ENCODE measurements at places on chromosomes 3 and 15.

GRCh38 chr15:69750253-69750652 is 297.6 kb downstream of the RPLP1 start:
- no peak for DNase-seq

DNA sequence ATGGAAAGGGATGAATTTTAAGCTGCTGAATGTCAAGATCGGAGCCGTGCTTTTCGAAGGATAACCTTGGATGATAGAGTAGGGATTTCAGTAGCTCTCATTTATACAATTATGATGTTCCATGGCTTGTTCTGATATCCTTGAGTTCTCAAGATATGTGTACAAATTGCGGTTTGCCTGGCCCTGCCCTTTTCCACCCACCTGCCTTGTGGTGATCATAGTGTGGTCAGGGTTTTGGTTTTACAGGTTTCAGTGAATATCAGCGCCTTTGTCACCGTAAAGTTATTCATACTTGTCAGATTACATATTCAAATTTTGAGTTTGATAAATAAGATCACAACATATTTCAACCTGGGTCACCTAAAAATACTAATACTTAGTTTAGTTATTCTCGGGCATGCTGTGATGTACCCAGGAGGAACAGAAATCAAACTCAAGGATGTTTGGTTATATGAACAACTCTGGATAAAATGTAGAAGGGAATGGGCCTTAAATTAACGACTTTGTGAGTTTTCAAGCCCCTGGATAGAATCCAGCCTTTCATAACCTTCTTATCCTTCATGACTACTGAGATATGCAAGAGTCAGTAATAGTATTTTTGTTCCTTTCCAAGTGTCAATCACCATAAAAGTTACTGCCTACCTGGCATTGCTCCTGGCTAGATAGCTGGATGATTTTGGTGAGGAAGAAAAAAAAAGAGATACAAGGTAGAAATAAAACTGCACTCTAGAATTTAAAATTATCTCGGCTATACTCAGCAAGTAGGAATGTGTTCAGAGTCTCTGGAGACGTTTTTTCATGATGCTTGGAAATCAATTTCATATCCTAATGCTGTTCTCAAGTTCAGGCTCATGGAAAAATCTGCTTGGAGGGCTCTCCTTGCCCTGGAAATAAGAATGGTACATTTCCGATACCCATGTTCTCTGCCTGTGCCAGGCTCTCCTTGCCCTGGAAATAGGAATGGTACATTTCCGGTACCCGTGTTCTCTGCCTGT is 209.2 kb upstream of the TPRG1 start:
- no peak for DNase-seq

DNA sequence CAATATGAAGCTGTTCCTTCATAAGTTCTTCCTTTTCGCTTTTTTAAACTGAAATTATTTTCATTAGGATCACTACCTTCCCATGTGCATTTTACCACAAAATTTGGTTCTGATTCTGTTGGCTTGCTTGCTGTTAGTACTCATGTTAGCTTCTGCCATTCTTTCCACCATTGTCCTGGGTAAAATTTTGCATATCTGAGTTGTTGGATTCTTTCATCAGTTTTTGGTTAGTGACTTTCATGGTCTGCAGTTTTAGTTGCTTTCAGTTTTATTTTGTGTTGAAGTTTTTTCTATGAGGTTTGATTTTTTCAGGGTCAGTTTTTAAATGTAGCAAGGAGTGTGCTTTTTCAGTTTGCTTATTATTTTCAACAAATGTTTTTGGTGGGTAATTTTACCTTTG is 71.9 kb downstream of the SMAD3 start:
- no peak for DNase-seq

DNA sequence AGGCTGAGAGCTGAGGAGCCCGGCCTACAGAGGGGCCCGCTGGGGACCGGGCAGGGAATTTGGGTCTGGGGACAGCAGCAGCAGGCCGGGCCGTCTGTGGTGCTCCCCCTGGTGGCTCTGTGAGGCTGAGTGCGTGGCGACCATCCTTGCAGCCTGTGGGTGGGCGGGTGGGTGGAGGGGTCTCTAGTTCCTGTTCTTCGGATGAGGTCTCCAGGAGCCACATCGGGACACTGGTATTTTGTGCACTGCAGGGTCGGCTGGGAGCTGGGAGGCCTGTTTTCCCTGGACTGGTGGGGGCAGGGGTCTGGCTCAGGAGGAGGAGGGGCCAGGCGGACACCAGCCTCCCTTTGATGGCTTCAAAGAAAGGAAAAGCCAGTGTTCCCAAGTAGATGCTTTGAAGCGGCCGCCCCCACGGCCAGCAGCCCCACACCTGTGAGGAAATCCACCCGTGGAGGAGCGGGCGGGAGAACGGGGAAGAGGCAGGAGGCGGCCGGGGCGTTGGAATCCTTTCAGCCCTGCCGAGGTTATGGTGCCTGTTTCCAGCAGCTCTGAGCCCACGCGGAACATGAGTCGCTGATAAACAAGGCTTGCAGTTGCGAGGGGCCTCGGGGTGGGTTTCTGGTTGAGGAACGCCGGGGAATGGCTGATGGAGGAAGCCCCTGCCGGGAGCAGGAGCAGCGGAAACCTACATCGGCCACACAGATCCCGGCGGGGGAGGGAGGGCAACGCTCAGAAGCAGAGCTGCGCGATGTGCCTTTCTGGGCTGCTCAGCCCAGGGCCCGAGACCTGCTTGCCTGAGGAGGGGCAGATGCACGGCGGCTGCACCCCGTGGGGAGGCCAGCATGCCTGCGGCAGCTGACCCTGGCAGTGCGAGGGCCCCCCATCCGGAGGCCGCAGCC is 154.3 kb downstream of the NSMCE3 start:
- DNase-seq, result no peak

GRCh38 chr3:119628816-119629445 is 31.2 kb downstream of the PLA1A start:
- DNase-seq, result peak; percentile 58

DNA sequence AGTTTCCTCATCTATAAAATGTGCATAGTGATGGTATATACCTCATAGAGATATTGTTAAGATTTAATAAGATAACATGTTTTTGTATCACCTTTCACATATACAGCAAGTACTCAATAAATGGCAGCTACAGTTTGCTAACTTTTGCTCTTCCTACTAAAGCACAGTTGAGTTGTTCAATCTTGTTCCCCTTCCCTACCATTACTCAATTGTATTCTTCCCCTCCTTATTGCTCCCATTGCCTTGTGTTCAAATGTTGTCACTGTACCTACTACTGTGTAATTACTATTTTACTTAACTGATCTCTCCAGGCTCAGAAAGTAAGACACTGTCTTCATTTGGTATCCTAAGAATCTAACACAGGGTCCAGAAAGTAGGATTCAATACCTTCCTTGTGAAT is 5.5 kb downstream of the CD47 start:
- no peak for DNase-seq

GRCh38 chr15:51137880-51138430 is 43.2 kb upstream of the TNFAIP8L3 start:
- no peak for DNase-seq

DNA sequence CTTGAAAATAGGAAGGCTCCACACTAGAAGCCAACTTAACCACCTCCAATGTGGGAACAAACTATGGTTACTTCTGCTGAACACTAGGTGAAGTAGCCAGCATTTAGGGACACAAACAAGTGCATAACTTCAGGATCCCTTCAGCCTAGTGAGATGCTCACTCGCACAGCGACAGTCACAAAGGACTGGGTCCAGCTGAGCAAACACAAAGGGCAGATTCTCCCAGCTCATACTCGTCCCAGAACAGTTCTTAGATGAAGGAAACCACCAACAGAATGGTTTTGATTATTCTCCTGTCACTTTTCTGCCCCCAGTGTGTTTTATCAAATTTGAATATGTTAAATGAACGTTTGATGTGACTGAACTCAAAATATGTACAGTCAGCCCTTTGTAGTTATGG is 201.6 kb downstream of the KCNAB1 start:
- DNase-seq, result no peak

DNA sequence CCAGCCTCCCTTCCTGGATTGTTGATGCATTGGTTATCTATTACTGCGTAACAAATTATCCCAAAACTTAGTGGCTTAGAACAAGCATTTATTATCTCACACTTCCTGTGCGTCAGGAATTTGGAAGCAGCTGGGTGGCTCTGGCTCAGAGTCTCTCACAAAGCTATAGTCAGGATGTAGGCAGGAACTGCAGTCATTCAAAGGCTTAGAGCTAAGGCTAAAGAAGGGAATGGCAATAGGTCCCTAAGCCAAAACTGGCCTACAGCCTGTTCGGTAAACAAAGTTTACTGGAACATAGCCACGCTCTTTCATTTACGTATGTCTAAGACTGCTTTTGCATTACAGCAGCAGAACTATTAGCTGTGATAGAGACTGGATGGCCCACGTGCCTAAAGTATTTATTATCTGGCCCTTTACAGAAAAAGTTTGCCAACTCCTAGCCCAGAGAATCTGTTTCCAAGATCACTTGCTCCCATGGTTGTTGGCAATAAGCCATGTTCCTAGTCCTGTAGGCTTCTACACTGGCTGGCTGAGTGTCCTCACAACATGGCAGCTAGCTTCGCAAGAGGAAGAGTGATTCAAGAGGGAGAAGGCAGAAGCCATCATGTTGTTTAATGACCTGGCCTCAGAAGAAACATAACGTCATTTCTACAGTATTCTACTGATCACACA is 132.4 kb downstream of the SNRK start:
- no peak for DNase-seq

DNA sequence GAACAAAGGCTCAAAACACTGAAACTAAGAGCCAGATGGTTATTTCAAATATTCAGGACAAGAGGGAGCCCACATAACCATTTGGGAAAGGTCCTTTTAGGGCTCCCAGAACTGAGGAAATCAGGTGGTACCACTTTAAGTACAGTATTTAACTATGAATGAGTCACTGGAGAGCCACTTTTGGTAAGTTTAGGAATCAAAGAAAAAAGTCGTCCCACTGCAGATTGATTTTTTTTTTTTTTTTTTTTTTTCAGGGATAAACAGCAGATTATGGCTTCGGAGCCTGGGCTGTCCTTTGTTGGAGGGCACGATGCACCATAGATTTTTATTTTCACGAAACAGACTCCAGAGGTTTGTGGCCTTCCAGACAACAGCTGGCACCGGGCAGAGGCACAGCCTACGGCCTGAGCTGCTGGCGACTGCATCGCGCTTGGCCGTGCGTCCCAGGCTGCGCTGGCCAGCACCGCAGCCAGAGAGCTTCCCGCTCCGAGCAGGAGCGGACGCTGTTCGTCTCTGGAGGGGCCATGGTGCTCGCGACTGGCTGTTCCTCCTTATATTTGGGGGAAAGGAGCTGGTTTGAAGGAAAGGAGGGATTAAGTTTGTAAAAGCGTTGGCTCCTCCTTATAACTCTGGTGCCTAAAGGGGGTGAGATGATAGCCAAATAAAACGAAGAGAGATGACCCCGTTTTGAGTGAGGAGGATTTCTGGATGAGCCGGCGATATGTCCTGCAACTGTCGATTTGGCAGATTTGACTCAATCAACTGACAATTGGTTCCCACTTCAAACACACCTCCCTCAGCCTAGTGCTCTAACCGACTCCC is 152.9 kb upstream of the GOLIM4 start:
- peak; percentile 45 for DNase-seq

DNA sequence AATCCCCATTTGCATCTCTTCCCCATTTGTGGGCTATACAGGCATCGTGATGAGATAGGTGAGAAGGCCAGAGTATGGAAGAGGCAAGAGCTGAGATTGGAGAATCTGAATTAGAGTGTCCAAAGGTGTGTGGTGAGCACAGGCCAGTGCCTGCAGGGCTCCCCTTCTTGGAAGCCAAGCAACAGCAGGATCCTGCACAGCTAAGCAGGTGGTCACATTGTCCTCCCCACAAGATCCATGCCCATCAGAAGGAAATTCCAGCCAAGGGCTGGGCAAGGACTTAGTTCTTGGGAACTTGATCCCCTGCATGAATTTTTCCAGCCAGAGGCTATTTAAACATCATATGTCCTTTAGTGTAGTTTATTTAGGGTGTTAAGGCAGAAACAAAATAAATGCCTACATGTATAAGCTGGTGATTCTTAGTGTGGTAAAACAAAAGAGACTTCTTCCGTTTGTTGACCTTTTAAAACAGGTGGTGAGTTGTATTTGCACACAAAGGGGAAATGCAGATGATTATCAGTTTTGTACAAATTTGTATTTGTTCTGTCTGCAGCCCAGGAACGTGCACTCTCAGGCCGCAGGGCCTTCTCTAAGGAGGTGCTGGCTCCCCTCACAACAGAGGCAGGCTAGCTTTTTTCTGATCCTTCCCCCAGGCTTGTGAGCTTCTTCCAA is 110.2 kb downstream of the PLCL2 start:
- DNase-seq, result no peak

DNA sequence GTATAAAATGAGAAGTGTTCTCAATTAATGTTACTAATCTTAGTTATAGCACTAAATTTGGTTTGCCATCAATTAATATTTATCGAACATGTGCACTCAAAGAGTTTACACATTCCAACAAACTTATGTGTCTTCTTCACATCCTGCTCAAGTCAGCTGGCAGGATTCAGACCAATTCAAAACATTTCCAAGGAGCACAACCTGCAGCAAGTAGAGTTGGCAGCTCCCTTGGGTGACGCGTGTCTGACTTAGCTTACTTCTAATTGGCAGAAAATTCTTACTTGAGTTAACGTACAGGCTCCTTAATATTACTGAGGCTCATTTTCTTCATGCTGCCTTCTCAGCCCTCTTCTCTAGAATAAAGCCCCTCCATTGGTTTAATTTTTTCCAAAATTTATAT is 110.4 kb upstream of the PFN2 start:
- DNase-seq, result peak; percentile 75

DNA sequence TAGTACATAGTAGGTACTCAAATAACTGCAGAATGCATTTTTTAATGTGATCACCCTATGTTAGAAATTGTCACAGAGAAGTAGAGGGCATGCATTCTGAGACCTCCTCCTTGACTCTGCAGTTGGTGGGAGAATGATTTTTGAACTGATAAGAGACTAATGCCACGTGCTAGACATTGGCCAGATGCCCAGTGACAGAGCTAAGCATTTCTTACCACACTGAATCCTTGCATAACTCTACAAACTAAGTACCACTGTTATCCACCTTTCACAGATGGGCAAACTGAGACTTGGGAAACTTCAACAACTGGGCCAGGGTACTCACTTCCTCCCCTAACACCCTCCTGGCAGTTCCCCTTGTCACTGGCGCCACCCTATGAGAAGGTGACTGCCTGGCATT is 33.5 kb upstream of the SPATA12 start:
- peak; percentile 72 for DNase-seq

DNA sequence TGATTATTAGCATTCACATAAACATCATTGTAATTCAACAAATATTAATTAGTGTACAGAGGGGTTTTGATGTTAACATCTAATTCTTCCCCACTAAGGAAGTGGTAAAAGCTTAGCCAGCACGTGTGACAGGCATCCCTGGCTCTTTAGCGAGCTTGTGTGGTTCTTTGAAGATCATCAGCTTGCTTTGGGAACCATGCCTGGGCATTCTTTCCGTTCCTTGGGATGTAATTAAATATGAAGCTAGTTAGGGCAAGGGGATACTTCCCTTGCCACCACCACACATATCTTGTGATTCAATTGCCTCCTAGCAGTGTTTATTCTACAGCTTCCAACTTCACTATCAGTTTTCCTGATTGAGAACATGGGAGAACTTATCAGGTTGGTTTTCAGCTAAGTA is 246.5 kb downstream of the MYRIP start:
- no peak for DNase-seq
